ENCODE measurements at places on chromosomes 3 and 15.
A peak's percentile ranks its signal among the peaks of the same experiment; 100 is the strongest.

- no peak for DNase-seq
These were observed 7.6 kb upstream of the THBS1 start for GRCh38 chr15:39573287-39573686.

DNA sequence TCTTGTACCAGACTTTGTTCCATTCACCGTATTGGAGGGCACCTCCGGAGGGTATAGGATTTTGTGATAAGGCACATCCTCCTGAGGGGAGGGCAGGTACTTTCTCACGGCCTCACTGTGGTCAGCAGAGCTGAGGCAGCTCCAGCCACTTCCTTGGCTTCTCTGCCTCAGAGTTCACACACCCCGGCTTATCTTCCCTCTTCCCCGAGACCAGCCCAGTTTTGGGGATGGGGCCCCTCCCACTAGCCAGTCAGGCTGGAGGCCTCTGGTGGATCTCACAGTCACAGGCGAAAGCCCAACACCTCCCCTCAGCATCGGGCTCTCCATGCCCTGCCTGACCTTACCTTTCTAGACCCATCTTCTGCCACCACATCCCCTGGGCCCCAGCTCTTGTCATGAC is 316.2 kb upstream of the CTDSPL start:
- DNase-seq: no peak

DNA sequence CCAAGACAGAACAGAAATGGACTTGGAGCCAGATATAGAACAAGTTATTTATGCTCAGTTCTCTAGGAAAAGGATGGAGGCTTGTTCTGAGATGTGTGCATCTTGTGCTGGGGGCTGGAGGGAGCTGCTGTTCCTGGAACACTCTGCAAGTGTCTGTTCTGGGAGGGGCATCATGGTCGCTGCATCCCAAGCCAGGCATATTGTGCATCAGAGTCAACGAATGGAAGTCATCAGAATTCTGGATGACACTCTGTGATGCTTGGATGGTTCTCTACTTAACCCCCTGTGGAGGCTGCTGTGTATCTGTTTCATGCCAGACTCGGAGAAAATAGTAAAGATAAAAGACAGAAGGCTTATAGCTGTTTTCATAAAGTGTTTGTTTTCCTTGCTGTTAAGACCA is 34.7 kb downstream of the RPL22L1 start:
- no peak for DNase-seq

GRCh38 chr15:61749169-61749568 is 311.1 kb downstream of the VPS13C start:
- DNase-seq: peak; percentile 96

GRCh38 chr15:25737218-25737643 is 125.9 kb downstream of the ATP10A start:
- DNase-seq: no peak

GRCh38 chr15:26945046-26945445 is 25.9 kb upstream of the GABRG3 start:
- DNase-seq: no peak

- no peak for DNase-seq
These were observed 5.0 kb downstream of the GXYLT2 start for GRCh38 chr3:72892870-72893269.

DNA sequence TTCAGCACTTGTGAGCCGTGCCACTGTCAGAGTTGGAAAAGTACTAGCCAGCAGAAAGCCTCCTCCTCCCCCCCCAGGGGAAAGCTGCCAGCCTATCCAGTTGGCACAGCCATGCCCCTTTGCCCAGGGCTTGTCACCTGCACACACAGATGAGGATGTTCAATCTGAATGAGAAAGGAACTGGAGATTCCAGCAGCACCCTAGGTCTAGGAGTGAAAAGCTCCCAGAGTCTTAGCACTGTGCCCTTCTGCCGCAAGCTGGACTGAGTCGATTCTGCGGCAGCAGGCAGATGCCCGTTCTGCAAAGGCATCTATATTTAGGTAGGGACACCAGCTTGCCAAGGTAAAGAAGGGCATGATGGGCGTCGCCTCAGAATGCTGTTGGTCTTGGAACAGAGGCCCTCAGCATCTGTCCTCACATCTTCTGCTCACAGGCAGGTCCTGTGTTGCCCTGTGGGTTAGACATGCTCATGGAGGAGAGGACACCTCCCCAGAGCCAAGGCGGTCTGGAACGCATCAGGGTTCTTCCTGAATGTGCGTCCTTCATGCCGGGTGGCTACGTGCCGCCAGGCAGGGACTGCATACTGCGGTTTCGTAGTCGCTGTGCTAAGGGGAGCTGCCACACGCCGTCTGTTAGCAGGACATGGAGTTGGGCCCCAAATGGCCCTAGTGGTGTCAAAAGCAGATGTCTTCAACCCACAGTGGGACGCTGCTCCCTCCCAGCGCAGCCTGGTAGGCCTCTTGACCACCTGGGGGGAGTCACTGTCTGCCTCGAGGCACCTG is 109.5 kb downstream of the VGLL4 start:
- no peak for DNase-seq

GRCh38 chr3:9793161-9793781 is 389 bp downstream of the ARPC4 start:
- peak; percentile 34 for DNase-seq

DNA sequence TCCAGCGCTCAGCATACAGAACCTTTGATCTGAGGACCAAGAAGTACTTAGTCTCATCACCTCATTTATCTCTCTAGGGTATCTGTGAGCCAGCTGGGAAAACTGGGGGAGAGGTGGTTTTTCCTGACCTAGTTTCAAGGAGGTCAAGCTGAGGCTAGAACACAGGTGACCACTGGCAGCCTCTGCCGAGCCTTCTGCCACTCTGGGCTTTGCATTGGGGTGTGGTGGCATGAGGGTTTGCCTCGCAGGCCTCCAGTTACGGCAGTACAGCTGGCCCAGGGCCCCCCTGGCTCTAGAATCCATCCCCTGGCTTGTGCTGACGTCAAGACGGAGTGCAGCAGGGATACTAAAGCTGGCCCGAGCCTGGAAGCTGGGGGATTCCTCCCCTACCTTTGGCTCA is 34.7 kb upstream of the CDCP1 start:
- DNase-seq: no peak

GRCh38 chr15:27495963-27496459 is 525.0 kb downstream of the GABRG3 start:
- DNase-seq: no peak

DNA sequence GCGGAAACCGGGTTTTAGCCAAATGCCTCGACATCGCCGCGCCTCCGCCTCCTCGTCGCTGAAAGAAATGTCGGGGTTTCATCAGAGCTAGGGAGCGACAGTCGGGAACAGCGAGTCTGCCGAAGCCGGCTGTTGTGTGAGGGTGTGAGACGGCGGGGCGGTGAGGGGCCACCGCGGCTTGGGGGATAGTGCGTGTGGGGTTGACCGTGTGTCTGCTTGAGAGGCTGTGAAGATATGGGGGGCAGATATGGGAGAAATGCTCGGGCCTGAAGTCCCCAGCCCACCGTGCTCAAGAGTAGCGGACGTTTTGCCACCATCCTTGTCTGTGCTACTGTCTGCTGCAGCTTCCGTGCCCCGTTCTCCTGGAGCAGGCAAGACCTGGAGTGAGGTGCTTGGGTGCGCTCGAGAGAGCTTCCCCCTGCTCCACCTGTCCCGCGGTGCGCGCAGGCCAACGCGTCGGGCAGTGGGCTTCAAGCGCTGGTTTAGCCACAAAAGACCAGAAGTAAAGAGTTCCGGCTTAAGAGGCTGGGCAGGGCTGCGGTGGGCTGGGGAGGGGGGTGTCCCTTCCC is 716 bp upstream of the ISLR2 start:
- no peak for DNase-seq

- no peak for DNase-seq
These were observed 667 bp upstream of the ACOX2 start for GRCh38 chr3:58537412-58538301.

- DNase-seq: peak; percentile 28
These were observed 118.3 kb upstream of the GALNT15 start for GRCh38 chr3:16056217-16056616.

GRCh38 chr15:22978691-22979237 is 1.4 kb downstream of the CYFIP1 start:
- DNase-seq: no peak

- DNase-seq: peak; percentile 11
These were observed 140.6 kb downstream of the RBPMS2 start for GRCh38 chr15:64634576-64635498.

DNA sequence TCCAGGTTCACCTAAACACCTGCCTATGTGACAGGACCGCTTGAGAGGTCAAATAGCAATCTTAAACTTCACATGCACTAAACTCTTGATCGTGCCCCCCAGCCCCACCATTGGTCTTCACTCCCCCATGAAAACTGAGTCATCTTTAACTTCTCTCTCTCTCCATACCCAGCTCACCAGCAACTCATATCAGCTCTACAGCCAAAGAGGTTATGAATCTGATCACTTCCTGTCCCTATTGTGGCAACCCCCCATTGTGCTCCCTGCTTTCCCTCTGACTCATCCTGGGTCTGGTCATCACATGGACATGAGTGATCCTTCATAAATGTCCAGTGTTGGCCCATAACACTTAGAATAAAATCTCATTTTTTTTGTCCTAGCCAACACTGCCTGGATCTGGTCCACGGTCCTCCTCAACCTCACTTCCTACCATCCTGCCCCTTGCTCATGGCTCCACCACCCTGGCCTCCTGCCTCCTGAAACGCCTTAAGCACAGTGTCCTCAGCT is 103.4 kb upstream of the HACD2 start:
- DNase-seq: peak; percentile 15

- no peak for DNase-seq
These were observed 82.2 kb downstream of the PCCB start for GRCh38 chr3:136332302-136332701.

DNA sequence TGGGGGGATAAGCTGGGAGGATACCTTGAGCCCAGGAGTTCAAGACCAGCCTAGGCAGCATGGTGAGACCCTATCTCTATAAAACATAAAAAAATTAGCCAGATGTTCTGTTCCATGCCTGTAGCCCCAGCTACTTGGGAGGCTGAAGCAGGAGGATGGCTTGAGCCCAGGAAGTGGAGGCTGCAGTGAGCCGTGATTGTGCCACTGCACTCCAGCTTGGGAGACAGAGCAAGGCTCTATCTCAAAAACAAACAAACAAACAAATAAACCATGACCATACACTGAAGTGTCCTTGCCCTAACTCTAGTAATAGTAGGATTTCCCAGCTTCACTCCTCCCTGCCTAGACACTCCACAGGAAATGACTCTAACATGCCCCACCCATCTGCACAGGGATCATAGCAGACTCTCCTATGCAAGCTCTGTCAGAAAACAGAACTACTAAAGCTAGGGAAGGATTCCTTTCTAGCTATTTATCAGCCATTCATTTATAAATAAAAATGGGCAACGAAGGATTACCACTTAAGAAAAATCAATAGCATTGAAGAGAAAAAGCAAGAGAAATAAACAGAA is 4.6 kb downstream of the ERICH6 start:
- peak; percentile 23 for DNase-seq
